ENCODE measurements at places on chromosomes 1 and 21. TPM values are rescaled to one million over a fixed set of nuclear protein-coding genes. Genes with fewer than 3 reads are reported as not detected.
A peak's percentile ranks its signal among the peaks of the same experiment; 100 is the strongest.

DNA sequence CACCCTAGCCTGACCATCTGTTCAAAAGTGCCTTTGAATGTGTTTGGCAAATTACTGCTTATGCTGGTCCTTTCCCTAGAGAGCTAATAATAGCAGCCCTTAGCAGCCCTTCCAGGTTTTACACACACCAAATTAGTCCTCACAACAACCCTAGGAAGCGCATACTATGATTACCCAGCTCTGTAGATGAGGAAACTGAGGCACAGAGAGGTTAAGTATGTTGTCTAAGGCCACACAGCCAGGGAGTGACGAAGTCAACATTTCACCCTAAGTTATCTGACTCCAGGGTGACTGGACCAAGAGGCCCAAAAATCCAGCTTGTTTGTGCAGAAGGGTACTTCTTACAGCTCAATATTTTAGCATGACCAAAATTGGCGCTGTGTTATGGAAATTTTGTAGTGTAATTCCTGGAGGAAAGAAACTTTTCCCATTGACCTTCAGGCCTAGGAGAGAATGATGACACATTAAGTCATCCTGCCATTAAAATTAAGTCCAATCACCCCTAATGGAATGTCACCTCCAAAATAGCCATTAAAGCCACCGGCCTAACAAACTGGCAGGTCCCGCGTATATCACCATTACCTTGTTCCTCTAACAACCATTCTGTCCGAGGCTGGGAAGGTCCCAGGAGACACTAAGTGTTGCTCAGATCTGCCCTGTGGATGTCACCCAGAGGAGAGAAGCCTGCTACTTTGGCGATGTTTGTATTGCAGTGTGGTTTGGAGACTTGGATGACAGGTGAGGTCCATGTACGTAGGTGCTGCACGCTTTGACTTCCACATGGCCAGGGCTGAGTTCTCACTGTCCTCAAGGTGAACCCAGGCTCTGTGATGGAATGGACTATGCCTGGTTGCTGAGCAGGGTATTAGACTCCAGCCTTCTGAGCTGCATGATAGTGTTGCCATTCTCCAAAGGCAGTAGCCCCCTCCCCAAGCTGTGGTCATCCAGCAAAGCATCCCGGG lies 258.3 kb downstream of the TOMM20 start:
- no peak overlapping the region for H3K4me3 ChIP-seq
- no peaks in the 10 kb centered on the region for H3K27me3 ChIP-seq
- H3K36me3 ChIP-seq, result no peaks in the 10 kb centered on the region

RC3H1 gene
- total RNA-seq, result 20.7 TPM

DNA sequence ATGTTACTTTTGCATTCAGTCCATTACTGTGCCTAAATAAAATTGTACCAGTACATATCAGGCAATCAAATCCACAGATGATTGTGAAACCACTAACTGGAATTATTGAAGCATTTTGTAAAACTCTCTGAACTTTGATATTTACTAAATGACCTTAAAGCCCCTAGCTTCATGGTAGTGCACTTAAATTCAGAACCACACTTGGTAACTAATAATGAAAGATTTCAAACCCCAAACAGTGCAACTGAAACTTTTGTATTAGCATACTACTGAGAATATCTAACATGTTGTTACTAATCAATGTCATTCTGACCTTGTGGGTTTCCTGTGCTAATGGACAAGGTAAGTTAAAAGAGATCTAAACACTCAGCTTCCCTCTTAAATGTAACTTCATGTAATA lies at the start of gene CFHR3:
Gene CFHR3, plus strand, starts transcription at position 238 of the 400 bp plus-strand sequence. Its CDS starts 47 bp downstream, at position 285.
- H3K27ac ChIP-seq, result peak within 1 kb of the TSS; percentile 82
- peak within 1 kb of the TSS; percentile 66 for H3K4me3 ChIP-seq
- no peaks in the 10 kb centered on the region for H3K4me1 ChIP-seq
- no peaks in the 10 kb centered on the region for H3K36me3 ChIP-seq

UBE2Q1 gene
- 18.7 TPM for total RNA-seq

CSMD2 gene
- 0.08 TPM for total RNA-seq

SHE gene
- total RNA-seq, result 7.5 TPM

DNA sequence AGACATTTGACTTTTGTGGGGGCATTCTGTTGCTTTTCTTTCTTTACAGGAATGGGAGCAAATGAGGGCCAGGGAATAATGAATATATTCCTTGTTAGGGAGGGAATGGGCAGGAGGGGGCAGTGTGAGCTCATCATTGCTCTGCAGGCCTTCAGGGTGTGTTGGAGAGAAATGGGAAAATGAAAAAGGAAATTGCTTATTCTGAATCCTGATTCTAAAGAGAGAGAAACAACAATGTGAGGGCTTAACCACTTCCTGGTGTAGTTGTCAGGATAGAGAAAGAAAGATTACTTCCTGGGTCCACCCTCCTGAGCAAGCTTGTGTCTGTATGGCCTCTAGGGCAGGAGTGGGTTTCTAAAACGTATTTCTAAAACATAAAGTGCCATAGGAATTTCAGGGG lies 28.3 kb downstream of the VANGL2 start:
- H3K27ac ChIP-seq, result no peak overlapping the region
- no peaks in the 10 kb centered on the region for H3K4me1 ChIP-seq
- no peaks in the 10 kb centered on the region for H3K36me3 ChIP-seq
- no peaks in the 10 kb centered on the region for H3K27me3 ChIP-seq
- H3K4me3 ChIP-seq, result no peak overlapping the region

GRCh38 chr1:170407138-170407537 lies 124.8 kb upstream of the GORAB start:
- H3K27ac ChIP-seq, result no peak overlapping the region
- H3K27me3 ChIP-seq, result no peaks in the 10 kb centered on the region
- H3K4me1 ChIP-seq, result no peaks in the 10 kb centered on the region
- H3K36me3 ChIP-seq, result no peaks in the 10 kb centered on the region
- no peak for DNase-seq
